ENCODE measurements at places on chromosomes 11 and 22.
A peak's percentile ranks its signal among the peaks of the same experiment; 100 is the strongest.

GRCh38 chr11:92644595-92645445 is 324.6 kb upstream of the MTNR1B start:
- DNase-seq: no peak

DNA sequence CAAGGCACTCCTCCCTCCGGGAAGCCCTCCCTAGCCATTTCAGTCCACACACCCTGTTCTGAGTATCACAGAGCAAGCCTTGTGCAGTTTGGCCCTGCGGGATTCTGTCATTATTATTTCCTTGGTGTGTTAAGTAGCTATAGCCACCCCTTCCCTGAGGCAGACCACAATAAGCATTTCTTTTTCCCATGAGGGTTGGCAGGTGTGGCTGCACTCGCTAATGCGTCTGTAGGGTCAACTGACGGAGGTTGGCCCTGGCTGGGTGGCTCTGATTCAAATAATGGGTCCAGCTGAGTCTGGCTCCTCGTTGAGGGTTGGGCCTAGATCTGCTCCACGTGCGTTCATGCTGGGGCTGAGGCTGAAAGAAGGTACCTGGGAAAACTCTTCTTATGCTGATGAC is 5.1 kb downstream of the F2 start:
- DNase-seq: no peak

DNA sequence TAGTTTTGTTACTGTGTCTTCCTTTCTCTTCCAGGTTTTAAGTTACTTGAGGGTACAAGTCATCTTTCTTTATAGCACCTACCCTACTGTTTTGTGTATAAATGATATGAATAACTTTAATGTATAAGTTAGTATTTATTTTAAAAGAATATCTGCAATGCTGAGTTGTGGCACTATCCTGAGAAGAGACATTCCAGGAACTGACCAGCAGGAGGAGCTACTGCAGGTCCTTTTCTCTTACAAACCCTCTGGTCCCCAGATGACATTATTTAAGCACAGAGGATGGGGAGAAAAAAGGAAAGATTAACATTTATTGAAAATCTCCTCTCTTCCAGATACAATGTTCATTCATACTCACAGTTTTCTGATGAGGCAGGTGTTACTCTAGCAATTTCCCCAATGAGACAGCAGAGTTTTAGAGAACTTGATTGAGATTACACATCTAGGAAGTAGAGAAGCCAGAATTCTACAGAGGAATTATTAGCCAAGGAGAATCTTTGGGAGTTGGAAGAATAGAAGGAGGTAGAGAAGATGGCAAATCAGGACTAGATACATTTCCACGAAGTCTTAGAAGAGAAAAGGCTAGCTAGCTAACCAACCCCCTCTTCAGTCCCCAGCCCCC is 541.2 kb upstream of the API5 start:
- no peak for DNase-seq

DNA sequence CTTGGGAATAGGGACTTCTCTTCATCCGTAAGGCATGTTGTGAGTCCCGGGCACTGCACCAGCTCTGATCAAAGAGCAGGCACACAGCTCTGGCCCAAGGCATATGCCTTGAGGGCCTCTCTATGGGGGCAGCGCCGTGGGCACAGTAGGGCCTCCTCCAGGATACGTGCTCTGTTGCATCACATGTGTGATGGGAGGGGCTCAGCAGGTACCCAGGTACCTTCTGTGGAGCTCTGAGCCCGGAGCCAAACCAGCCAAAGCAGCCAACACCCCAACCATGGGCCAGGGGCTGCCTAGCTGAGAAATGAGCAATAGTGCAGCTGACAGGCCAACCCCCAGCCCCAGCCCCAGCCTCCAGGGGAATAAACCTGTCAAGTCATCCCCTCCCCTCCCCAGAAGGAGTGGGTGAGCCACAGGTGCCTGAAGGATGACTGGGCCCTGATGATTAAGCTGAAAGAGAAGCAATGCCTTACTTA is 79.7 kb upstream of the SHISAL1 start:
- no peak for DNase-seq

DNA sequence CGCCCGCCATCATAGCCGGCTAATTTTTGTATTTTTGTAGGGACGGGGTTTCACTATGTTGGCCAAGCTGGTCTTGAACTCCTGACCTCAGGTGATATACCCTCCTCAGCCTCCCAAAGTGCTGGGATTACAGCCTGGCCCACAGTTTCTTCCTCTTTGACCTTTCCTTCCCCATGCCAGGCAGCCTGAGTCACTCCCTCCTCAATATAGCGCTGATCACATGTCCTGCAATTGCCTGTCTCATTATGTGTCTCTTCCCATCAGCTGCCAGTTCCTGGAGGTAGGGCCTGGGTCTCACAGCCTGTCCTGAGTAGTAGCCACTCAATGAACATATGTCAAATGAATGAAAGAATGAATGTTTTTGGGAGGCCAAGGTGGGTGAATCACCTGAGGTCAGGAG is 43.0 kb upstream of the CCDC134 start:
- no peak for DNase-seq

DNA sequence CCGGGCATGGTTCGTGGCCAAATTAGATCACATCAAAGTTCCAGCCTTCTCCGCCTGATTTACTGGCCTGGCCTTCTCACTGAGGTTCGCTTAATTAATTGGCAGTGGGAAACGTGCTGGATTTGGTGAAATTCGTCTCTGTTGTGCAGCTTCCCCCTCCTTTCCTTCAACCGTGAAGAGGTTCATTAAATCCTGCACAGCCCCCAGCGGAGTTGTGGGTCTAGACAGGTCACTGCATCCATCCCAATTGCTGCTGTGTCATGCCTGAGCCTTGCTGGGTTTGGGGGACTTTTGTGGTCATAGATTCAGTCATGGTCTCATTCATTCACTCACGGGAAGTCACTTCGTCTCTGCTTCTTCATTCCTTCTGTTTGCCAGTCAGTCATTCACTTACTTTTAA is 90.0 kb downstream of the INSC start:
- no peak for DNase-seq

GRCh38 chr11:56497010-56497409 is 5.8 kb upstream of the OR5M8 start:
- DNase-seq: no peak

DNA sequence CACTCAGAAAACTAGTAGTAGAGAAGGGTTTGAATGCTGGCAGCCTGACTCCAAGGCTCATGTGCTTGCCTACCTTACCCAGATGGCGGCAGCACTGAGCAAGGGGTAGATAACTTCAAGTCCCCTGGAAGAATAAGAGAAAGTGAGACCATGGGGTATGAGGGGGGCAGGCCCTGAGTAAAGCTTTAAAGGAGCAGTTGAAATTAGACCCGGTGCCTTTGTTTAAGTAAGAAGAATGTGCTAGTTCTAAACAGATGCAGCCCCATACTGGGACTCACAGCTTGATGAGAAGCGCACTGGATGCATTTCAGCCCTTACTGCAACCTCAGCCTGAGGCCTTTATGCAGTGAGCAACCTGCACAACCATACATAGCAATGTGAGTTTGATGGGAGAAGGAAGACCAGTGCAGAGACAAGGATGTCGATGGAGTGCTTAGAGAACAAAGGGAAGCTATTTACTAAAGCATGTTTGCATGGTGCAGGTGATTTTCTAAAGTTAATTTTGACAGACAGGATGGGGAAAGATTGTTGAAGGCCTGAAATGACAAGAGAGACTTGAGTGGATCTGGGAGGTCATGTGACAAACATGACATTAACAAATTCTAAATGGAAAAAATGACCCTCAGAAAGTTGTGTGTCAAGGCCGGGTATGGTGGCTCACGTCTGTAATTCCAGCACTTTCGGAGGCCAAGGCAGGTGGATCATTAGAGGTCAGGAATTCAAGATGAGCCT is 27.1 kb upstream of the TMA7B start:
- no peak for DNase-seq

DNA sequence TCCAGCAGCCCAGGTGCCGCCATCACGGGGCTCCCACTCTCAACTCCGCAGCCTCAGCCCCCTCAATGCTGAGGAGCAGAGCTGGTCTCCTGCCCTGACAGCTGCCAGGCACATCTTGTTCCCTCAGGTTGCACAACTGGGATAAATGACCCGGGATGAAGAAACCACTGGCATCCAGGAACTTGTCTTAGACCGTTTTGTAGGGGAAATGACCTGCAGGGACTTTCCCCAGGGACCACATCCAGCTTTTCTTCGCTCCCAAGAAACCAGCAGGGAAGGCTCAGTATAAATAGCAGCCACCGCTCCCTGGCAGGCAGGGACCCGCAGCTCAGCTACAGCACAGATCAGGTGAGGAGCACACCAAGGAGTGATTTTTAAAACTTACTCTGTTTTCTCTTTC is at the start of gene SAA1:
SAA1 (plus strand) TSS at position 316 of the 400 bp plus-strand sequence. CDS start 624 bp downstream, outside the sequence.
- DNase-seq: no peak

- no peak for DNase-seq
Measured at GRCh38 chr11:65589444-65590239, 6.0 kb downstream of the KCNK7 start.

DNA sequence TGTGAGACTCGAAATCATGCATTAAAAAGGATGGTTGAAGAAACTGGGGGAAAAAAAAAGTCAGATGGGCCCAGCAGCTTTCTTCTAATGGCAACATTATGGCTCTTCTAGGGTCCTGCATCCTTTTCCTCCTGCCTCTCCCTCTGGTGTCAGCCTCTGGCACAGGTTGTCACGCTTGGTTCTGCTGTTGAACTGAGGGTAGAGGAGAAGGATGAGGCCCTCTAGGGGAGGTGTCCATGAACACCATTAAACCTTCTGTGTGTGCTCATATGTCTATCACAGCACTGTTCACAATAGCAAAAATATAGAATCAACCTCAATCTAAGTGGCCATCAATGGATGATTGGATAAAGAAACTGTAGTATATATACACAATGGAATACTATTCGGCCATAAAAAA is 36.0 kb downstream of the BUD13 start:
- DNase-seq: no peak

- no peak for DNase-seq
Measured at GRCh38 chr11:25271301-25271700, 774.4 kb downstream of the LUZP2 start.

DNA sequence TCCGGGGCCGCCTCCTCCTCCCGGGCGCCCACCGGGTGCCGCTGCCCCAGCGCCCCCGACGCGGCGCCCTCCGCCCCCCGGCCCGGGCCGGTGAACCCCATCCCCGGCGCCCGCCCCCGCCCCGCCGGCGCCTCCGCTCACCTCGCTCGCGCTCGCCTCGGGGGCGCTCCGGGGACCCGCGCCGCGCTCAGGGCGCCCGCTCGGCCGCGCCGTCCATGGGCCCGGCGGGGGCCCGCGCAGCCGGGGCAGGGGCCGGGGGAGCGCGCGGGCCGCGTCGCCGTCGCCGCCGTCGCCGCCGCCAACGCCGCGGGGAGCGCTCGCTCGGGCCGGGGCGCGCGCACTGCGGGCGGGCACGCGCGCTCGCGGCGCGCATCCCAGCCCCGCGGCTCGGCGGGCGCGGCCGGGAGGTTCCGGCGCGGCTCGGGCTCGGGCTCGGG is 293 bp downstream of the DUSP8 start:
- DNase-seq: no peak

DNA sequence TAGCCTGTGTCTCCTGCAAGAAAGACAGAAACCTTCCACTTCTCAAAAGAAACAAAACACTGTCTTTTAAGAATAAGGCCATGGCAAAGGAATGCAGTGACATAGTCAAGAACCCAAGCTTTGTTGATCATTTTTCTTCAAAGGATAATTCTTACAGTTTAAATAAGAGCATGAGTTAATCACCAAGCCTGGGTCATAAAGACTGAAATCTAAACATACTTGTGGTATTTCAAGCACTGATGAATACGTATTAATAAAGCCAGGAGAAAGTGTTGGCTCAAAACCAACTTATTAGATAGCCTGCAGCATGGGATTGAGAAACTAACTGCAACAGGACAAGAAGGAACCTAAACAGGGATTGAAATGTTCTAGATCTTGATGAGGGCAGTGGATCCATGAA is 143.3 kb upstream of the MTNR1B start:
- DNase-seq: peak; percentile 43

DNA sequence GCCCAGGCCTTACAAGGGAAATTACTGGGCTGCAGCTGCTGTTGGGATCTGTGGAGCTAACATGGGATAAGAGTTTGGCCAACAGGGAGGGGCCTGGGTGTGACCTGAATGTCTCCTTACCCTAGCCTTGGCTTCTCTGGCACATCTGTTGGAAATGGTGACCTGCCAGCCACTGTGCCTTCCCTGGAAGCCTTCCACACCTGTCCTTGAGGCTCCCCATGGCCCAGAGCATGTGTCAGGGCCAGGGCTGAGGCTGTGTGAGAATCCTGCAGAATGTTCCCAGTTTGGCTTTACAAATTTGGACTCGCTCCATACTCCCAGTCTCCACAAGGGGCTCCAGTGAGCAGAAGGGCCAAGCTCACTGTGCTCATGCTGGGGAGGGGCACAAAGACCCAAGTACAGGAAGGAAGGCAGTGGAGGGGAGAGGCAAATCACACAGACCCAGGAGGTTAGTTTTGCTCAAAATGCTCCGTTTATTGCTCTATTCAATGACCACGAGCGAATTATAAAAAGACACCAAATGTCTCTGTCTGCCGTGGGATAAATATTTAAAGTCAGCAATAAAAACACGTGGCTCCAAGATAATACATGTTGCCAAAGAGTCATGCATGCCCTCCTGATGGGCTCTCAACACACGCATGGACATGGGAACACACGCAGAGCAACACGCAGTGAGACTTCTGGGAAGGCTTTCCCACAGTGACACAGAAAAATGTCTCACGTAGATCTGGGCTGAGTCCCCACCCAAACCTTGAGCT is 1.7 kb upstream of the IGSF22 start:
- DNase-seq: no peak
